Skin of body (tissue), 3 donors: ENCODE measurements at places on chromosomes 3 and 15. TPM values are rescaled to one million over a fixed set of nuclear protein-coding genes. Genes with fewer than 3 reads are reported as not detected.

Gene SLC28A2
- total RNA-seq, result not detected

Gene MGLL
- total RNA-seq, result 32.7 TPM

Gene CCR3
- total RNA-seq, result 0.49 TPM

GRCh38 chr3:63613561-63613960 is 38.9 kb upstream of the SNTN start:
- DNase-seq, result no peak

DNA sequence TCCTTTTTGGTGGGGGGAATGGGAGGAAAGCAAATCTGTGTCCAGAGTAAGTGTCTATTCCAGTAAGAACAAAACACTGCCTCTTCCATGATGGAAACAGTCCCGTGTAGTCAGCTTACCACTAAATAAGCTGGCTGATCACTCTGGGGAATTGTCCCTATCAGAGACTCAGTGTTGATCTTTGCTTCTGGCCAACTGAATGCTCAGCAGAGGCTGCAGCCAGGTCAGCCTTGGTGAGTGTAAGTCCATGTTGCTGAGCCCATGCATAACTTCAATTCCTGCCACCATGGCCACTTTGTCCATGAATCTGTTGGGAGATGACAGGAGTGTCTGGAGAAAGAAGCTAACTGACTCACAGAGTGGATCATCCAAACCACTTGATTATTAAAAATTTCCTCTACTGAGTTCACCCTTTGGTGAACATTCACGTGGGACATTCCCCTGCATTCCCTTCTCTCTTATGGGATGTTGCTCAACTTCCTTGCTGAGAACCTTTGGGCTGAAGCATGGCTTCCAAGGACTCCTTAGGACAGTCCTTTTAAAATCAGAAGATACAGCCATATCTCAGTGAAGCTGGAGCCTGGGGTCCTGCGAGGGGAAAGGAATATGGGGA is 33.9 kb upstream of the XCR1 start:
- no peak for DNase-seq
